ENCODE measurements at places on chromosomes 1 and 21. TPM values are rescaled to one million over a fixed set of nuclear protein-coding genes. Genes with fewer than 3 reads are reported as not detected.

DNA sequence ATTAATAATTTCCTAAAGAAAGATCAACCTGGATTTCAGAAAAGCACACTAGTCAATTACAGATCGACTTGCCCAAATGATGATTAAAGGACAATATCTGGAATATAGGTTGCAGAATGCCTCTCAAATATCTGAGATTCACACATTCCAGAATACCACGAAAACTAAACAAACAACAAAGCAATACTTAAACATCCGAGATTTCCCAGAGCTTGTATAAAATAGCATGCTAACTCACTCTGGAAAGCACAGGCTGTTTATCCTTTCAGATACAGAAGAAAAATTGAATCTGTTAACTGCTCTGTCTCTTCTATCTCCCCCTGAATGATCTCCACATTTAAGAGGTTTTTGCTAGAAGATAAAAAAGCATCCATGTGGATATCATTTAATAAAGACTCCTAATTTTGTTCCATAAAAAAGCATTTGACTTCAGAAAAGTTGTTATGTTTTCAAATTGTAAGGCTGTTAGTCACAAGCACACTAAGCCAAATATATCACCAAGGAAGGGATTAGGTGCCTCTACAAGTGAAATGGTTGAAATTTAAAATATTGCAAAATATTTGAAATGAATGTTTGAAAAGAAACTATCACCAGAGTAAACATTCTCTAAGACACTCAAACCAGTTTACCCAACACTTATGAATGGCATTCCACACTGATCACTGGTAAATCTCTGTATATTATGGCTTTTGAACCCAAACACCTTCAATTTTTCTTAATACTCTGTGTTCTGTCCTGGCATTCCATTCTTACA is 865.1 kb upstream of the ADAMTS5 start:
- H3K27ac ChIP-seq: no peak overlapping the region
- no peaks in the 10 kb centered on the region for H3K4me1 ChIP-seq
- no peak for DNase-seq
- no peak overlapping the region for H3K4me3 ChIP-seq

GRCh38 chr1:93723733-93724270 is 42.2 kb upstream of the BCAR3 start:
- no peak overlapping the region for H3K27ac ChIP-seq
- DNase-seq: no peak
- no peaks in the 10 kb centered on the region for H3K4me1 ChIP-seq
- H3K4me3 ChIP-seq: no peak overlapping the region
- no peaks in the 10 kb centered on the region for H3K36me3 ChIP-seq

GRCh38 chr1:82279241-82279640 is 478.5 kb downstream of the ADGRL2 start:
- H3K4me3 ChIP-seq: no peak overlapping the region
- no peaks in the 10 kb centered on the region for H3K4me1 ChIP-seq
- no peak for DNase-seq
- no peaks in the 10 kb centered on the region for H3K27me3 ChIP-seq
- no peak overlapping the region for H3K27ac ChIP-seq

DNA sequence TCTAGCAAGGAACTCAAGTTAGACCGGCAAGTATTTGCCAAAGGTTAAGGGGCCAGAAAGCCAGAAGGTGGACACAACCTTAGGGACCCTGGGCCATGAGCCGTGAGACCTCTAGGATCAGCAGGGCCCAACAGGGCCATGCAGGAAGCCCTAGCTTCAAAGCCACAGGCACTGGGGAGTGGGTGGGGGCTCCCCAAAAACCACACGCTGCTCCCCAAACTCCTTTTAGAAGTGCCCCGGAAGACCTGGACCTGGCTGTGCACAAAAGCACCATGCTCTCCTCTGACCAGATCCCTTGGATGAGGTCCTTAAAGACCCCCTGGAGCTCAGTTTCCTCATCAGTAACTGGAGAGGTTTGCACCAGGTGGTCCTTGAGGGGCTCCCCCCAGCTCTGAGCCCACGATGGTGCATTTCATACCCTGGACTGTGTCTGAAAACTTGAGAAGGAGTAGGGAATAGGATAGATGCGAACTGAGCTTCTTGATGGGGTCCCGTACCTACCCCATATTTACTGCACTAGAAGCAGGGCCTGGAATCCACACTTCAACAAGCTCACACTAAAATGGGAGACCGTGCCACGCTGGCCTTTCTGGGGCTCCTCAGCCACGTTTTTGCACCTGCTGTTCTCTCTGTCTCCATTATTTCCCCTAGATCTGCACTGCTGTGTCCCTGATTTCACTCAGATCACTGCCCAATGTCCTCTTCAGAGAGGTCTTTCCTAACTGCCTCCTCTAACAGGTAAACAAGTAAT is 40.6 kb upstream of the LBR start:
- no peaks in the 10 kb centered on the region for H3K27me3 ChIP-seq
- no peaks in the 10 kb centered on the region for H3K36me3 ChIP-seq
- peak overlapping the region; percentile 100 for H3K27ac ChIP-seq
- no peak for DNase-seq
- peak overlapping the region; percentile 87 for H3K4me3 ChIP-seq

- no peaks in the 10 kb centered on the region for H3K27me3 ChIP-seq
- peaks cover 67% of the 10 kb centered on the region for H3K4me1 ChIP-seq
- H3K36me3 ChIP-seq: no peaks in the 10 kb centered on the region
- H3K27ac ChIP-seq: peak overlapping the region; percentile 86
Measured at GRCh38 chr1:89631816-89632656, 884 bp upstream of the LRRC8C start.

DNA sequence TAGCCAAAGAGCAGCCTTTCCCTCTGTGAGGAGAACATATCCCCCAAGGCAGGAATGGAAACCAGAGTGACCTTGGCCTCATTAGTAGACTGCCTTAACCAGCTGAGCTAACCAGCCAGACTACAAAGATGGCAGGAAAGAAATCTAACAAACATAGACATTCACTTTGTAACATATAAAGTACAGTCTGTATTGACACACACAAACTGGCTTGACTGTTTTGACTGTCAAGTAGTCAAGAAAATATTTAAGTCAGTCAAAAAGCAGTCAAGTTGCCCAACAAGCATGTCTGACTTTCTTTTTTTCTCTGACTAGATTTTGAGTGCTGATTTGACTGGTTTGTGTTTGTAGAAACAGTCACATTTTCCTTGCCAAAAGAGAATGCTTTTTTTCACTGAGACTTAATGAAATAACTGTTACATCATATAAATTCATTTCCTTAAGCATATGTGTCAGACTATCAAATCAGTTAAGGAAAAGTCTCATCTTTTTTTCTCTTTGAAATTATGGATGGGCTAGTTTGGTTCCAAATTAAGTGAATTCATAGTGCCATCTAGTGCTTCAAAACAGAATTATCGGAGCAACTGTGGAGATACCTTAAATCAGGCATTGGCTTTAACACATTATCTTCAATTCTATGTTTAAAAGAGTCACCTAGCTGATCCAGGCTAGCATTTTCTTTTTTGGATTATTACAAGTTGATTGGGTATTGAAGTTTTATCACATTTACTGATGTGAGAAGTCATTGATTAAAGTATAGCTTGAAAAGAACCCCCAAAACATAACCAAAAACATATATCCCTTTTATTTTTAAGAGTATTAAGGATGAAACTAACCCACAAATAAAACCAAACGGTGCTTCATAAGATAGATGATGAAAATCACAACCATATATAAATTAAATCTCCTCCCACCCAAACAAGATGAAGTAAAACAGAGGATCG is 75.0 kb downstream of the ATP6V1G3 start:
- H3K4me3 ChIP-seq: peak overlapping the region; percentile 41
- H3K36me3 ChIP-seq: no peaks in the 10 kb centered on the region
- DNase-seq: no peak
- H3K27me3 ChIP-seq: no peaks in the 10 kb centered on the region

DNA sequence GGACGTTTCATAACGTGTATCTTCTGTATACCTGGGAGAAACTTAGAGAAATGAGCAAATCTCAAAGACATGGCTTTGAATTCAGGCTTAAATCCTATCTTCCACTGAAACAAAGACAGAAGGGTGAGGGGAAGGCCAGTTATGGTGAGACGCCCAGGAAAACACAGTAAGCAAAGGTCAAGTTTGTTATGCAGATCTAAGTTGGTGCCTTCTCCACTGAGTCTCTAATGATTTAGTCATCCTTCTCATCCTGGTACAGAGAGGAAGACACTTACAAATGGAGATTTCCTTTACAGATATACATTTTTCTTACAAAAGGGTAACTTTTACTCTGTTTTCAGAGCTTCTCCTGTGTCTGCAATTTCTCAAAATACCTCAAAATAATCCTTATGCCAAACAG is 64.4 kb downstream of the MAP3K7CL start:
- H3K27me3 ChIP-seq: peaks cover 16% of the 10 kb centered on the region
- peaks cover 13% of the 10 kb centered on the region for H3K36me3 ChIP-seq
- no peak for DNase-seq
- no peak overlapping the region for H3K4me3 ChIP-seq
- H3K27ac ChIP-seq: no peak overlapping the region

- H3K27ac ChIP-seq: no peak overlapping the region
- H3K4me3 ChIP-seq: no peak overlapping the region
- H3K36me3 ChIP-seq: no peaks in the 10 kb centered on the region
- peaks cover 4% of the 10 kb centered on the region for H3K27me3 ChIP-seq
- H3K4me1 ChIP-seq: no peaks in the 10 kb centered on the region
Measured at GRCh38 chr1:98468111-98468717, 193.3 kb upstream of the SNX7 start.

DNA sequence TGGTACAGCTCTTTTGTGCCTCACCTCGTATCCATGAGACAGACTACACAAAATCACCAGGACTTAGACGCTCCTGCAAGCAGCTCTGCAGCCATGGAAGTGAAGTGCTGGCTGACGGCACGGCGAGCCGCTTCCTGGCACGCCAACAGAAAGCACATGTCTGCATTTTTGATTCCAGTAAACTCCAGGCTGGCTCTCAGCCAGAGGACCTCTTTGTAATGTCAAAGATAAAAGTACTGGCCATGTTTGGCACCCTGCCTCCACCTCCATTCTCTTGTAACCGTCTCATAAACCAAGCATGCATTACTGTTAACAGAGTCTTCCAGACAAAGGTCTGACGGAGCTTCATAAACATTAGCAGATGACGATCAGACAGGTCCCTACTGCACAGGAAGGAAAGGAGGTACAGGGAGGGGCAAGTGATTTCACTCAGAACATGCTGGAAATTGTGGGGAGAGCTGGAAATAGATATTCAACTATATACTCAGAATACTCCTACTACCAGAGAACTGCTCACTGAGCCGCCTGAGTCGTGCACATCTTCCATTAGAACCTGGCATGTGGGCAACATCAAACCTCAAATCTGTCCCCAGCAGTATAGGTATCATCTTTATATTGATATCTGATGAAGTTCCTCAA is 632.0 kb downstream of the SMYD3 start:
- H3K36me3 ChIP-seq: no peaks in the 10 kb centered on the region
- no peak for DNase-seq
- H3K27me3 ChIP-seq: no peaks in the 10 kb centered on the region
- H3K27ac ChIP-seq: no peak overlapping the region

GRCh38 chr1:159897962-159898361 is 2.0 kb downstream of the CFAP45 start:
- no peak overlapping the region for H3K4me3 ChIP-seq
- H3K27ac ChIP-seq: no peak overlapping the region
- H3K4me1 ChIP-seq: peaks cover 6% of the 10 kb centered on the region
- no peaks in the 10 kb centered on the region for H3K27me3 ChIP-seq

DNA sequence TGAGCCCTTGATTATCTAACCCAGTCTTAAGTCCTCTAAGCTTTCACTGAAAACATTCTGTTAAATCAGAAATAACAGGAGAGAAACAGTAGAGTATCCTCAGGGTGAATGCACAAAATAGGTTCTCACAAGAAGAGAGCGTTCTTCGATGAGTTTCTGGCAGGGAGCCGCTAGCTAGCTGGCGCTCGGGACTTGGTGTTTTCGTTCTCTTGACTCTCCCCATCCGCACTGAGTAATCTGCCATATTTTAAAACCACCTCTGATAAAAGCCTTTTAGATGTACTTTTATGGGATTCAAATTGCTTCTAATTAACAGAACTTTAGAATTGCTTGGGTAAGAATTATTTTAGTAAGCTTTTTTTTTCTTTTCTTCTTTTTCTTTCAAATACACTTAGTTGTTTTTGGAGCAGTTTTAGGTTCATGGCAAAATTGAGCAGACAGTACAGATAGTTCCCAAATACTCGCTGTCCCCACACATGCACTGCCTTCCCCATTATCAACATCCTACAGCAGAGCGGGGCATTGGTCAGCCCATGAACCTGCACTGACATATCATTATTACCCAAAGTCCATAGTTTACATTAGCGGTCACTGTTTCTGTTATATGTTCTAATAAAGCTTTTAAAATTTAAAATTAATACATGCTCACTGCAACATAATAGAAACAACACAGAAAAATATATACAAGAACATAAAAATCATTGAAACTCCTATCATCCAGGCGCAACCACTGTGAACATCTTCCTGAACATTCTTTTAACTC is 35.4 kb downstream of the PRDM2 start:
- DNase-seq: no peak
- H3K4me1 ChIP-seq: peaks cover 52% of the 10 kb centered on the region
- H3K36me3 ChIP-seq: no peaks in the 10 kb centered on the region

DNA sequence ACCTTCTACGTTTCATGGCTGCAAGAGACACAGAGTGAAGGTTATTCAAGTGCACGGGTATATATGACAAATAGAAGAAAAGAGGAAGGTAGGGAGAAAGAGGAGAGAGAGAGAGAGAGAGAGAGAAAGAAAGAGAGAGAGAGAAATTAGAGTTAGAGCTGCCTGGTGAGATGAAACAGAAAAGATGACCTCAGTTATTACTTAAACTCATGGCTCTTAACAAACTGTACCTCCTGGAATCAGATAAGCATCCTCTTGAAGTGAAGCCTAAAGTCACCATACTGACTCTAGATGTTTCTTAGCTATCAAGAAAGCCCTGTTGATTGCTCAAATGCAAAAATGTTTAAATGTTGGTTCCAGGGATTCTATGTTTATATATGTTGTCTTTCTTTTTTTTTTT is 597.7 kb upstream of the ZP4 start:
- DNase-seq: no peak
- H3K4me3 ChIP-seq: no peak overlapping the region
- H3K36me3 ChIP-seq: no peaks in the 10 kb centered on the region
- H3K4me1 ChIP-seq: no peaks in the 10 kb centered on the region

- H3K4me1 ChIP-seq: no peaks in the 10 kb centered on the region
- H3K27me3 ChIP-seq: no peaks in the 10 kb centered on the region
- H3K36me3 ChIP-seq: peaks cover 9% of the 10 kb centered on the region
- H3K4me3 ChIP-seq: no peak overlapping the region
- no peak for DNase-seq
- H3K27ac ChIP-seq: no peak overlapping the region
Measured at GRCh38 chr1:179108644-179109043, 26.8 kb downstream of the TOR3A start.

AKT3 gene
- 38.1 TPM for total RNA-seq

TNNT2 gene
- total RNA-seq: not detected

TNFRSF9 gene
- 126 TPM for total RNA-seq

OR6F1 gene
- not detected for total RNA-seq

RNF186 gene
- total RNA-seq: not detected
